Stimulated activated CD8-positive, alpha-beta memory T cell treated with anti-CD3 and anti-CD28 coated beads, Interleukin-2, amount 100 ng/mL, for 48 hours (primary cell): ENCODE measurements at places on chromosomes 2 and 18.

DNA sequence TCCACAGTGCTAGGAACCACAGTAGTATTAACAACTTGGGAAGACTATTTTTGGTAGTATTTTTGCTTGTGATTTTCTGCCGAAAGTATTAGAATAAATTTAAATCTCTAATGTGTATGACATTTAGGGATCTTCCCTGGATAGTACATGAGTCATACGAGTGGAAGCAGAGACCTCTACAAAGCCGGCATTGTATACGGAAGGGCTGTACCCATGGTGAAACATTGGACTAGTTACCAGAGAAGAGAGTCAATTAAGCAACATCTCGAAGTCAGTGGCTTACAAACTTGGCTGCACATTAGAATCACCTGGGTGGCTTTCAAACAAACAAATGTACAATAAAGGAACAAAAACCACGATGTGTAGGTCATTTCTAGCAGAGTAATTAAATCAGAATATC lies 1131.7 kb upstream of the LRRTM1 start:
- DNase-seq = no peak

DNA sequence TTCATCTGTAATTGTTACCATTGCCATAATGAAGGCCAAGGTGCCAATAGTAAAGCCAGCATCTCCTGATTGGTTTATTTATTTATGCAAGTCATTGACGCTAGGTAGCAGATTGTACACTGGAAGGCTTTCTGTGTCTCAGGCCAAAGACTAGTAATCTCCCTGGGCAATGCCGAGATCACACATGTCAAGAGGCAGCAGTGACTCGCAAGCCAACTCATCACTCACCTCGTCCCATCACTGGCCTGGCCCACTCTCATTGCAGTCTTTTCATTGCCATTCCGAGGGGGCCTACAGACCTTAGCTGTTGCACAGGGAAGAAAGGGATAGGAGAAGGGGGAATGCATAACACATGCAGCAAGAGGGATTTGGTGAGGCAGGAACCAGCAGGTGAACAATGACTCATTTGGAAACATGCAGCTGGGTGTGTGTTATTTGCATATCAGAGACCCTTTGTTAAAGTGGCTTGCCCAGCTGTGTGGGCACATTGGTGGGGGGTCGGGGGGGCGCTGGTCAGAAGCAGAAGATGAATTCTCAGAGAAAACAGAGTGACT lies 448.7 kb upstream of the HNRNPA3 start:
- DNase-seq = no peak

GRCh38 chr2:11237122-11237521 lies 81.9 kb downstream of the SLC66A3 start:
- no peak for DNase-seq

DNA sequence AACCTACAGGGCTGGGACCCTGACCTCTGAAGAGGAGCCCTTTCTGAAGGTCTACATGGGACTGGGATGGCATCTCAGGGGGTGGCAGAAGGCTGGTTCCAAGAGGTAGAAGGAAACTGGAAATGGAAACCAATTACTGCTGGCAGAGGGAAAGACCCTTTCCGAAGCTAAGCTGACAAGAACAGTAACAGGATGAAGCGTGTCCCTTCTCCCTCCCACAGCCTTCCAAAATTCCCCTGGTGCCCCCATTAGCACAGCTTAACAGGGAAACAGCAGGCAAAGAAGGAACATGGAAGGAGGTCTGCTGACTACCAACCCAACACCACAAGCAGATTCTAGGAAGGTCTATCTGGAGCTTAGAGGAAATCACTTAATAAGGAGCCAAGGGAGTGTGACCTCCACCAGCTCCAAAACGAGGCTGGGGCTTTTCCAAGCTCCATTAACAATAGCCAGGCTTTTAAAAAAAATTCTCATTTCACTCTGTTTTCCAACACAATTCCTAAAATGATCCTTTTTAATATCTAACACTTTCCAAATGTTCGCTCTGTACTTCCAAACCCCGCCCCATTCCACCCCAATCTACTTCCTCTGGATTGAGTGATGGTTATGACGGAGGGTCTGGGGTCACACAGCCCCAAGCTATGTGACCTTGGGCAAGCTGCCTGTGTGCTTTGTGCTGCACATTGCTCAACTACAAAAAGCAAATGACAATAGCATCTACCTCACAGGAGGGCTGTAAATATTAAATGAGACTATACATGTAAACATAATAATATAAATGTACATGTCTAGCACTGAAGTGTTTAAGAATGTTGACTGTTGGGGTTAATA lies 55.2 kb downstream of the STK39 start:
- no peak for DNase-seq

DNA sequence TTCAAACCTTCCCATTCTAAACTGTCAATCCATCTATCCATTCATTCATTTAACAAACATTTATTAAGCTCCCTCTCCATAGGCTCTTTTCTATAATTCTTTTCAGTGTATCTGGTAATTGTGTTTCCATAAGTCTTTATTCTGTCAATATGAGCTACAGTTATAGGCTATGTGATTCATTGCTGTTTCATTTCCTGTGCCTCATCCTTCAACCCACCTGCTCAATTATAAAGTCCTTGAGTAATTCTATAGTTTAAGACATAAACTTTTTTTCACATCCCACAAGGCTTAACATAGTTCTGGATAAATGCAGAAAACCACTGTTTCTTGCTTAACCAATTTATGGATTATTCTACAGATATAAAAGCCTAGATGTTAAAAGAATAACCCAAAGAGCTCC lies 84.2 kb upstream of the PIK3C3 start:
- DNase-seq = no peak

GRCh38 chr2:99338029-99338585 lies 918 bp downstream of the EIF5B start:
- no peak for DNase-seq

- no peak for DNase-seq
Observed at GRCh38 chr2:24873619-24874018, 46.4 kb downstream of the ADCY3 start.

- DNase-seq = no peak
Observed at GRCh38 chr2:145744541-145745386, 1224.8 kb upstream of the ZEB2 start.

GRCh38 chr2:207231967-207232366 lies 66.2 kb upstream of the KLF7 start:
- DNase-seq = no peak

DNA sequence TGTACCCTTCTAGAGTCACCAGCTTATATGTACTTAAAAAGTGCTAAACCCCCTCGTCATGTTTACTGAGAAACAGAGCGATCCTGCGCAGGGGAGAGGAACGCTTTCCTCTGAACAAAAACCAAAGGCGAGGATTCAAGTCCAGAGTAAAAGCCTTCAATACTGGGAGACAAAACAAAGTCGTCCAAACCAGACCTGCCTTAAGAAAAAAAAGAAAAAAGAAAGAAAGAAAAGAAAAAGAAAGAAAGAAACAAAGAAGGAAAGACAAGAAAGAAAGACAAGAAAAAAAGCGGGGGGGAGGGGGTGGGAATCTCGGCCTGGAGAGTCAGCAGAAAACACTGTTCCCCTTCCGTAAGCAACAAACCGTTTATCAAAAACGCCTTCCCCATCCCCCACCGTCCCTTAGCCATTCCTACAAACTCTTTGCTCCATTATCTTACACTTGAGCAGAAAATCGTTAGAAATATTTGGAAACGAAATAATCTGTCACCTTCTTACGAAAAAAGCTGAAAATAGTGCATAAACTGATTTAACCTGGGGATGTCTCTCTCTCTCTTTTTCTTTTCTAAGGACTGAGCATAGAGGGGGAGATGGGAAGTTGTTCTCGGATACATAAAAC lies 3.3 kb downstream of the PTGR3 start:
- no peak for DNase-seq

DNA sequence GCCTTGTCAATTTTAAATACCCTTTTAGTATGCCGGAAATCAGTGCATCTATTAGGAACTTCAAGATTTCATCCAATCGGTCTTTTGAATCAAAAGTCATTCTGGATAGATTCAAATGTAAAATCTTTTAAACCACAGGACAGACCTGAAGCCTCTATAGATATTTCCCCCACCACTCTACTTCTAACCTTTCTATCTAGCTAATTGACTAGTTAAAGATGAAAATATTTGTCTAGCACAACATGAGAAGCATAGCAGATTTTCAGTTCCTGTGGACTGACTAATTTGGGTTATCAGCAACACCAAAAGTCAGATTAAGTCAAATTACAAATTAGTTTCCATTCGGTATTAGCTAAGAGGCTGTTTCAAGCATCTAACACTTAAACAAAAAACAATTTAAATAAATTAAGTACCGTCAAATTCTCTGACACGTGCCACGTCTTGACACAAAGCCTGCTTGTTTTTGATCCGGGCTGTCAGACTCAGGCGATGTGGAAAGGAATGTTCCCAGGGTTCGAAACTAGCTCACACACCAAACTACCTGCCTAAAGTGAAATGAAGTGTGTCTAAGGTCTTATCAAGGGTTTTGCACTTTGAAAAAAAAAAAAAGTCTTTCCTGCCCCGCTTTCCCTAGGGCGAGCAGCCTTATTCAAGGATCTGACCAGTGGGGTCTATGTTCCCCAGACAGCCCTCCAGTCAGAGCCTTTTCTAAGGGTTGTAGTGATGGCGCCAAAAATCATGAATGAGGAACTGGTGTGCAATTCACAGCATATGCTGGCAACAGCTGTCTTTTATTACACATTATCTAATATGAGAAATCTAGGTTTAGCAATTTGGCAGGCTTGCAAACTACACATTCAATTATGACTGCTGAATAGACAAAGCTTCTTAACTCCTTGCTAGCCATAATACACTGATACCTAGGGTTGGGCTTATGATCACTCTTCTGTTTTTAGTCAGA lies 4.7 kb downstream of the CYTIP start:
- DNase-seq = no peak

GRCh38 chr2:168243061-168243460 lies 4.3 kb downstream of the STK39 start:
- DNase-seq = no peak

DNA sequence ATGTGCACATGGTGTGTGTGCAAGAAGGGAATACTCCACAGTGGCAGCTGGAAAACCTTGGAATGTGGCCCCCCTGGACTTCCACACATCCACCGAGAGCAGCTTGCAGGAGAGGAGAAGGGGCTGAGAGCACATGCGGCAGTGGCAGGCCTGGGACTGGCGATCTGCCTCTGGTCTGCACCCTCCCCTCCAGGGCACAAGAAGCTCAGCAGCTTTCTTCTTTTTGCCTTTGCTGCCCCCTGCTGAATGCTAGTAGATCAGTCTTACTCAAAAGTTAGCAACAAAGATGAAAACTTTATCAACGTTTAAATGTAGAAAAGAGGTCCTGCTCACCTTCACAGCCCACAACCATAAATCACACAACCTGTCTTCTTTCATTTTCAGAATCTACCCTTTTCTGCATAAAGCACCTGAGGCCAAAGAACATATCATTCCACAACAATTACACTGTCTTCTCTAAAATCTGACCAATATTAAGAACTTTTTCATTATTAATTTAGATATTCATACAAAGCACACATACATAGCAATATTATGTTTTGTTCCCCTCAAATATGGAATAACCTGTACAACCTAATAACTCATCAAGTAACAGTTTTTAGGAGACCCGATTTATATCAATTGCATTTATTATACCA lies 34.6 kb downstream of the TGFBRAP1 start:
- DNase-seq = no peak

- no peak for DNase-seq
Observed at GRCh38 chr2:39419282-39420223, 17.5 kb downstream of the MAP4K3 start.

DNA sequence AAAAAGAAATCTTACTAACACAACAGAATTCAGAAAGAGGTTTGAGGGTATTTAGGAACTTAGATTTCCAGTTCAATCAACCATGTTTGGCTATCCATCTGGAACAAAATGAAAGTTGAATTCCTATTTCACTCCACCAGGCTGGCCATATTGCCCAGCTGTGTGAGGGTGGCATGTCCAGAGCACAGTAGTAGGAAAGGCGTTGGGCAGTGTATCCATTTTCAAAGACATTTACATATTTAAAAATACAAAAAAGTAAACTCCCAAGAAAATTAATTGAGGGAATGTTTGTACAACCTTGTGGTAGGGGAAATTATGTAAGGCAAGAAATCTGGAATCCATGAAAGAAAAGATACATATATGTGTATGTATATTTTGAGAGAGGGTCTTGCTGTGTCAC lies 21.5 kb upstream of the MSH2 start:
- no peak for DNase-seq

- no peak for DNase-seq
Observed at GRCh38 chr18:32372381-32373061, 98.2 kb downstream of the GAREM1 start.

DNA sequence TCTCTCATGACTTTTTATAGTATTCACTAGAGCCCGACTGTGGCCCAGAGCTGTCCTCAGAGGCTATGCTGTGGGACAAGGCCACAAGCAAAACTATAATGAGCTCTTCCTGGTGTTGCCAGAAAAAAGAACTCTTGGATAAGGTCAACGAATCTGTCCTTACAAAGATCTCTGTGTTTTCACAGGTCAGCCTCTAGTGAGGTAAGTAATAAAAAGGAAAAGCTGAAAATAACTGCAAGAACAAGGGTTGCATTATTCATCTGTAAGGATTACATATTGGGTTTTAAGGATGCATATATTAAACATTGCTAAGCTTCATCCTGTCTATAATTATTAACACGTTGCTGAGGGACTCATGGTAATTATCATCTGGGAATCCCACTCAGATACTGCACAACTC lies 62.8 kb upstream of the ATL2 start:
- DNase-seq = no peak

GRCh38 chr2:46471019-46471583 lies 8.3 kb upstream of the TMEM247 start:
- no peak for DNase-seq

DNA sequence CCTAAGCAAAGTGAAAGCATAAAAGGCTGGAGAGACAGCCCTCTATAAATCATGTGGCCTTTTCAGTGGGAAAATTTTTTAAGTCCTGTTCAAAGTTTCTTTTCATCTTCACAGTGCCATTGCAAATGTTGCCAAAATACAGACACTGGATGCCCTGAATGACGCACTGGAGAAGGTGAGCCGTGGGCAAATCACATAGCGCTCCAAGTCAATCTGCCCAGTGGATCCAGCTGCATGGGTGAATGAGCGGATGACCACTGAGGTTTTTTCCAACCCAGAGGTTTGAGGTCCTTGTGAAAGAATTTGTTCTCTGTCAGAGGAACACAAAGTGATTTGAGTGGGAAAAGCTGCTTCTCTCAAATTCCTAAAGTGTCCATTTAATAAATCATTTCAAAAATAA lies 11.8 kb downstream of the DAPL1 start:
- DNase-seq = no peak

- DNase-seq = no peak
Observed at GRCh38 chr2:27762951-27763906, 8.3 kb upstream of the MRPL33 start.

DNA sequence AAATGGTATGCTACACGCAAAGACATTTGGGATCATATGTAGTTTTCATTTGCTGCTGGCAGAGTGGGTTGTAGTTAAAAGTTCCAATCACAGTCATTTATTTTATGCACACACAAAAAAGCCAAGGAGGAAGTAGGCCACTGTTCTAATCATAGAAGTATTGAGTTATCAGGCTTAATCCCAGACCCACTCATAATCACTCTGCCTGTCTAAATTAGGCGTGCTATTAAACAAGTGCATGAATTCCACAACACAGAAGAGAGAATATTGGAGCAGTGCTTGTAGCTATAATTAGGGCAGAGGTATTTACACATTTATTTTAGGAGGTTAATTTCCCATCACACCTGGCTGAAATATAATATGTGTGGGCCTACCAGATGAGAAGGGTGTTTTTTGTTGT lies 65.7 kb upstream of the FIGN start:
- no peak for DNase-seq

GRCh38 chr2:159044804-159045286 lies 76.4 kb downstream of the TANC1 start:
- DNase-seq = no peak
